CD4-positive, alpha-beta T cell (primary cell): ENCODE measurements at places on chromosomes 3 and 15.

DNA sequence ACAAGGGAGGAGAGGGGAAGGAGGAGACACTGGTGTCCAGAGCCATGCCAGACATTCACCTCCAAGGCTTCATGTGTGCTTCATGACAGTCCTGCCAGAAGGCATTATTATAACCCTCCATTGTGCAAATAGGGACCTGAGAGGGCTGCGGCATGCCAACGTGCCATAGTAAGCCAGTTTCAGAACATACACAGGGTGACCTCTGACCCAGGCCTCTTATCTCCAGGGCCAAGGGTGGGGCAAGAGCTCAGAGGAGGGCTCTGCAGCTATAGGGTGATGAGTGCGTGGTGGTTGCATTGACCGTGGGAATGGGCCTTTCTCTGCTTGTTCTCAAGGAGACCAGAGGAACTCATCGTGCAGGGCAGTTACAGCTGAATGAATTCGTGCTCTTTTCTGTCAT lies 9.7 kb upstream of the ACSBG1 start:
- DNase-seq: no peak

GRCh38 chr3:110808630-110809029 lies 263.0 kb upstream of the NECTIN3 start:
- no peak for DNase-seq

DNA sequence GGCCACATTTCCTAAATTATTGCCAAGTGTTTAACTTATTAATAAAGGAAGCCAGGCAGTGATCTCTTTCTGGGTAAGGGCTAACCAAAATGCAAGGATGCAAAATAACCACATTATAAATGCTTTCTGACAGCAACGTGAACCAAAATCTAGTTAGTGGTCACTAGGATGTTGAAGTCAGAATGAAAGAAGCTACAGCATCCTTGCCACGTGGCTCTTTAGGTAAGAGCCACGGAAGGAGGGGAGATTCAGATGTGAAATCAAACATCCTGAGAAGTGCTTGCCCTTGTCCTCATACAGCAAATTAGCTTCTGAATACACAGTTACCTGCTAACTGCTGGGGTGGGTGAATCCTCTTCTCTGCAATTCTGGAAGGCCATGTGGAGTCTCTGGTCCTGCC lies 246.2 kb downstream of the FEZF2 start:
- no peak for DNase-seq

- no peak for DNase-seq
These were observed 1.7 kb downstream of the AKAP13 start for GRCh38 chr15:85381850-85382751.

DNA sequence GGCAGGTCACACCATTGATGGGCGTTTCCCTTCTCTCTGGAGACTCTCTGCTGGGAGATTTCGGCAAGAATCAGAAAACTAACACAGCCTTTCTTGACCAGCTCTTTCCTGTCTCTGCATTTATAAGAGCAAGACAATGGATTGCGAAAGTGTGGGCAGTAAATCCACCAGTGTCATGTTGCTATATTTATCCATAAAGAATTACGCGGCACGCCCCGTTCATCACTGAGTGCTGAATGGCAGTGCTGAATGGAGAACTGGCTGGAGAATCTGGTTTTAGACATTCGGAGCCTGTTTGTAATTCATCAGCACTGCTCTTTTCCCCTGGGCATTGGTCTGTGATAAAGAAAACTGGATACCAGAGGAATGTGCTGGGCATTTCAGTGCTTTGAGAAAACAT lies 2.0 kb upstream of the CEMIP start:
- no peak for DNase-seq

GRCh38 chr3:143654906-143655305 lies 193.4 kb downstream of the SLC9A9 start:
- DNase-seq: no peak

- DNase-seq: no peak
These were observed 152.2 kb downstream of the CHDH start for GRCh38 chr3:53694046-53694445.

- DNase-seq: no peak
These were observed 103.4 kb downstream of the IGF1R start for GRCh38 chr15:98751767-98752166.

DNA sequence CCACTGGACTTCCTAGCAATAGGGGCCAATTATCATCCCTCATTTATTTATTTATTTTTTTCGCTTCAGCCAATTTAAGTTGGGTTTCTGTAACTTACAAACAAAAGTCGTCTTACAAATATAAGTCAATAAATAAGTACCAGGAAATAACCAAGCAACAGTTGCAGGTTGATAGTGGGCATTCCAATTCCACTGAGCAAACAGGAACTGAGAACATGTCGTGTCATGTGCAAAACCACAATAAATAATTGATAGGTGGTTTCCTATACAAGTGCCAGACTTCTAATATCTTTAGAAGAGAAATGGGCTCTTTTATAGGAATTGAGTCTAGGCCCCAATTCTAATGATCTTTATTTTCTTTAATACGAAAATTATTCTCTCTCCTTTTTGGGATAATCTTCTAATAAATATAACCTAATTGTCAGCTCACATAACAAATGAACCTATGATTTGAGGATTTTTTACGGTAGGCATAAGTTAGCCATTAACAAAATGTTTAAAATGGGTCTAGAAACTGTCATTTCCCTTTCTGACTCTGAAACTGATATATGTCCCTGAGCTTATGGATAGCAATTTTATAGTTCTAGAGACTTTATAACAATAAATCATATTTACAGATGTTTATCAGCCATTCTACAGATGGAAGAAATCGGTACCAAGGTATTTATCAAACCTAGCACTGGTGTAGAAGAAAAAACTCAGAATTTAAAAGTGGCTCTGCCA lies 571.8 kb downstream of the FOXP1 start:
- DNase-seq: no peak

DNA sequence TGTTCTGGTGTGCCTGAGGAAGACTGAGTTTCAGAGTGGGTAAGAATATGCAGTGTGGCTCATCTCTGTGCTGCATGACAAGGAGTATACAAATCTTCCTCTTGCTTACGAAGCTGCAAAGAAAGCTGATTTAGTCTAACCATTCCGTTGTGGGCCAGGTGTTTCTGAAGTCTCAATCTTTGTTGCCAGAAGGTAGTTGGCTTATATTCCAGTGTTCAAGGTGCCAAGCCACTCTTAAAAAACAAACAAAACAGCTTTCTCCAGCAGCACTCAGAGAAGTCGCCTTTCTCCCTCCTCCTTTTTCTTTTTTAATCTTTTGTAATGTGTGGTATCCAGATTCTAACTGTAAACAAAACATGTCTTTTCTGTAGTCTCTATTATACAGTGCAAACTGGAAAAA lies 872.4 kb downstream of the NAALADL2 start:
- DNase-seq: no peak

- no peak for DNase-seq
These were observed 18.0 kb downstream of the SCG5 start for GRCh38 chr15:32659340-32660155.

DNA sequence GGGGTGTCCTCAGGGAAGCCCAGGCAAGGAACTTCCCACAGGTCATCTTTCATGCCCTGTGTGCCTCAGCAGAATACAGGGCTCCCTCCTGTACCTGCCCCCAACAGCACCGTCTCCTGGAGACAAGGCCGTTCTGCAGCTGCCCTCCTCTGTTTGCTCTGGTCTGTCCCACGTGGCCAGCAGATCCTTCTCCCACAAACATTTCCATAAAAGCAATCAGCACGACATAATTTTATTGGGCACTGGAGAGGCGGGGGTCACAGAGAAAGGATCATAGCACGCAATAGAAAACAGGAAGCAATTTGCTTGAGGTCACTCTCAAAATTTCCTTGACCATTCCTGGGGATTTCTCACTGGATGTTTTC lies 29.4 kb downstream of the STARD5 start:
- DNase-seq: no peak

DNA sequence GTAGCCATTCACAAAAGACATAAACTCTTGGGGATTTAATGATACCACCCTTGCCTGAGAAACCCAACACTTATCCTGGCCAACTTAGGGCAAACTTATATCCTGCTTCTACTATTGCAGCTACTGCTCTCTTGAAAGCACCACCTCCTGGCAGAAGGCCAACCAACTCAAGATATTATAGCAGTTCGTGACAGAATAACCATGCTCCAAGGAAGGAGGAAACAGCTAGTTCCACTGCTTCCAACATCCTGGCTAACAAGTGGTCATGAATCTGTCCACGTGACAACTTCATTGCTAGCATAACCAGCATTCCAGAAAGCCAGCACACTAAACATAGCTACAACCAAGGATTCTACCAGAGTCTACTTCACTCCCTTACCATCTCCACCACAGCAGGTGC lies 1037.5 kb downstream of the TBL1XR1 start:
- no peak for DNase-seq

DNA sequence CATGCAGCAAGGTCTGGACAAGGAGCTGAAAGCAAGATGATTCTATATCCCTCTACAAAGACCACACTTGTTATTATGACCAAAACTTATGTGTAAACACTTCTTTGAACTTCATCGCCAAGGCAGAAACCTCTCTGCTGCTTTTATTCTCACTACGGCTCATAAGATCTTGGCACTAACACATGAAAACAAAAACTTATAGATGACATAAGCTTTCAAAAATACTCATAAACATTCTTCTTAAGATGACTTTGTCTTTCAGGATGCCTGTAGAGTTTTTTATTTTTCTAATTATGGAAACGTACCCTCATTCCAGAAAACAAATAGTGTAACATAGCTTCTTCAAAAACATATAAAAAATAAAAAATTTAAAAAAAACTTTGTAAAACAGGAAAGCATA lies 12.5 kb upstream of the C15orf61 start:
- no peak for DNase-seq

- DNase-seq: no peak
These were observed 294.9 kb downstream of the RORA start for GRCh38 chr15:60933900-60934885.

DNA sequence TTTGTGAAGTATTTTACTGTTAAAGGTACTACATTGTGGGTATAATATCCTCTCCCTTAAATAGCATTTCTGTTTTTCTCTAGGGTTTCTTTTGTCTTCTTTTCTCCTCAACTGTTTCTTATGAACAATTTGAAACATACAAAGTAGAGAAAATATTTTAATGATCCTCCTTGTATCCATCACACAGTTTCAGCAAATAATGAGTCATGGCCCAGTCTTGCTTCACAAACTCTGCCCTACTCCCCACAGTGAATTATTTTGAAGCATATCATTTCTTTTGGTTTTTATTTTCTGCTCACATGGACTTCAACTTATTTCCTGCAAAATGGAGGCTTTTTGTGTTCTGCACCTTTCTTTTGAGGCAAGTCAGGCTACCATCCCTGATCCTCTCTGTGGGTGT lies 6.1 kb upstream of the SCAANT1 start:
- DNase-seq: no peak

DNA sequence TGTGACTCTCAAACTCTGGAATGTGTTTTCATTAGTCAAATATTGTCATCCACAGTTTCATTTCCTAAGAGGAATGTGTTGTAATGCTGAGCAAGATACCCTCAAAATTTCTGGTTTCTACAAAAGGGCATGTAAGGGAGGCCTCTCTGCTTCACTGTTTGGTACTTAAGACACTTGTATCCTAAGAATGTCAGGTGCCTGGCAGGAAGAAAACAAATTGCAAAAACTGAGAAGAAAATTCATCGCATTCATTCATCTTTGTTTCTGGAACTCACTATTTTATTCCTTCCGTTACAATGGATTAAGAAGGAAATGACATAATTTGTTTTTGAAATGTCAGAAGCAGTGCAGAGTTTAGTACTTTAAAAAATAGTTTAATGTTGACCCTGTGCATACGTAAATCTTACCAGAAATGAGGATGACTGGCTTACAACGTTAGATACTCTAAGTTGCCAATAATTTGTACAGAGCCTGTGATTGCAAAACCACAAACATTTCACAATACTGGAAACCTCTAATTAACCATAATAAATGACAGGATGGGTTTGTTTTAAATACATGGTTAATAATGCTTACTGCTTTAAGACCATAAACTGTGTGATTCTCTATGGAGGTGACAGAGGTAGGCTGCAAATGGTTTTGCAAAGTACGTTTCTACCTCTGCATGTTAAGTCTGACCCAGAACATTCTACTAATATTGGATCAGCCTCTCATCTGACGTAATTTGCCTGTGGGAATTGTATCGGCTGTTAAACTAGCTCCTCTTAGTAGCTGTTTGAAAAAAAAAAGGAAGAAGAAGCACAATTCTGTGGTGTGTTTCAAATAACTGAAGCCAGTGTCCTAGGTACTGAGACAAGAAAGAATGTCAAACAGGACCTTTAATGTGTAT lies 477.8 kb downstream of the RBMS3 start:
- DNase-seq: no peak

GRCh38 chr3:45092132-45093031 lies 53.8 kb downstream of the CDCP1 start:
- no peak for DNase-seq

DNA sequence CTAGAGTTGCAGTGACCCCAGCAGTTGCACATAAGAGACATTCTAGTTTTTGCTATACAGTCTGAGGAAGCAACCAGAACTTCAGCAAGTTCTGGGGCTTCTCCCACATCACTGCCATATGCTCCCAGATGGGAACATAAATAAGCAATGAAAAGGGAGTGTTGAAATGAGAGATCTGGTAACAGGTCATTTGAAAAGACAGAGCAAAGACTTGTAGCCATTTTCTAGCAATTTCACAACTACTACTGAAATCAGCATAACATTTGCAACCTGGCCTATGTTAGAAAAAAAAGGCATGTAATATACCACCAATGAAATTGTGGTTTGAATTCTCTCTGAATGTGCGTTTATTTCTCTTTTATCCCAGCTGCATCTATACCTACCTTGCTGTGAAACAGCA lies 57.5 kb downstream of the NUDT16 start:
- no peak for DNase-seq

DNA sequence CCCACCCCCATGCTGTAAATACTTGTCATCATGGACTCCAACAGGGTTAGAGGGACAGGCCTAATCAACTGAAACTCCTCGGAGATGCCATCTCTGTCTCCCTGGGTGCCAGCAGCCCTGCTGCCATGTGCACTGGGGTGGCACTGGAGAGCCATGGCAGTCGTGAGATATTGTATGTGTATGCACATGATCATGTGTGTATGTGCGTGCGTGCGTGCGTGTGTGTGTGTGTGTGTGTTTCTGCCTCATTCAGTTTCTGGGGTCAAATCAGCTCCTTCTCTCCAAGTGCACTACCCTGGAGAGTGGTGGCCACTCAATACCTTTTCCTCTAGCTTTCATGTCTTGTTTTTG lies 3.2 kb upstream of the APEH start:
- no peak for DNase-seq

DNA sequence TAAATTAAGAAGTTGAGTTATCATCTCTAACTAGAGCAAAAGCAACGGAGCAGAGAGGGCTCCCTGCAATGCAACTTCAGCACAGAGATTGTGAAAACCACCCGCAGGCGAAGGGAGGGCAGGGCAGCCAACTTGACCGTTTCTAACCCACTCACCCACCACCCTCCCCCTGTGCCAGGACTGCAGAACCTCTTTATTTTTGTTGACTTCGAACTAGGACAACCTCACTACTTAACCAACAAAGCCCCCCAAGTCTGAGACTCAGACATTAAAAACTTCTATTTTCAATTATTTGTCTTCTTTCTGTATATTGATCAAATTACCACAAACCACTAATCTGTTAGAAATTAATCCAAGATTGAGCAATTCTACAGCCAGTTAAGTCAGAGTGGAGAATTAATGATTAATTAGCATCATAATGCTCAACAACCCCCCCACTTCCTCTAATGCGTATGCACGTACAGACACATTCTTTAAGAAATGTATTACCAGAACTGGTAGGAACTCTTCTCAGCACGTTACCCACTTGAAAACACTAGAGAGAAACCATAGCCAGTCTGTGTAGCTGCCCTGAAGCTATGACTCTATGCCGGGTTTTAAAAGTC lies 2.0 kb downstream of the MGLL start:
- DNase-seq: no peak
